Stimulated activated CD4-positive, alpha-beta T cell treated with anti-CD3 and anti-CD28 coated beads, TNF-alpha, amount 100 ng/mL, for 1 hour (primary cell): ENCODE measurements at places on chromosomes 6 and 20.

DNA sequence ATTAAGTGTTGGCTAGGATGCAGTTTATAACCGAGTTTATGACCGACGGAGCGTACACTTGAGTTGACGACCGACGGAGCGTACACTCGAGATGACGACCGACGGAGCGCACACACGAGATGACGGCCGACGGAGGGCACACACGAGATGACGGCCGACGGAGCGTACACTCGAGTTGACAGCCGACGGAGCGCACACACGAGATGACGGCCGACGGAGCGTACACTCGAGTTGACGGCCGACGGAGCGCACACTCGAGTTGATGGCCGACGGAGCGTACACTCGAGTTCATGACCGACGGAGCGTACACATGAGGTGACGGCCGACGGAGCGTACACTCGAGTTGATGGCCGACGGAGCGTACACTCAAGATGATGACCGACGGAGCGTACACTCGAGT lies 119.8 kb downstream of the HUS1B start:
- no peak for DNase-seq

DNA sequence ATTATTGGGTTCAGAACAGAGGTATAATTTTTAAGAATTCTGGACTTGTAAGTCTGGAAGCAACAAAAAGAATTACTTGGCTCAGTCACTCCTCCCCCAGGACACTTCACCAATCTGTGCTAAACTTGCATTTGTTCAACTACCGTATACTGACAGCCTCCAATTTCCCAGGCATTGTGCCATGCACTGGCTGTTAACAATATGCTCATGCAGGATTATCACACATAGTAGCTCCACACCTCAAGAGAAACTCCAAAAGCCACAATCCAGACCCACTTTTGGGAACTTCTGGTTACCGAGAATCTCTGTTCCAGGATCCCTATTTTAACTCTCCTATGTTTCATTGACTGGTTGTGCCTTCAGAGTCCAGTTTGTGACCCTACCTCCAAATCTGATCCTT lies 7.7 kb downstream of the ADGRF1 start:
- no peak for DNase-seq

GRCh38 chr6:124260337-124260736 lies 456.7 kb downstream of the NKAIN2 start:
- DNase-seq: no peak

- no peak for DNase-seq
Measured at GRCh38 chr6:106579281-106579680, 50.0 kb downstream of the RTN4IP1 start.

DNA sequence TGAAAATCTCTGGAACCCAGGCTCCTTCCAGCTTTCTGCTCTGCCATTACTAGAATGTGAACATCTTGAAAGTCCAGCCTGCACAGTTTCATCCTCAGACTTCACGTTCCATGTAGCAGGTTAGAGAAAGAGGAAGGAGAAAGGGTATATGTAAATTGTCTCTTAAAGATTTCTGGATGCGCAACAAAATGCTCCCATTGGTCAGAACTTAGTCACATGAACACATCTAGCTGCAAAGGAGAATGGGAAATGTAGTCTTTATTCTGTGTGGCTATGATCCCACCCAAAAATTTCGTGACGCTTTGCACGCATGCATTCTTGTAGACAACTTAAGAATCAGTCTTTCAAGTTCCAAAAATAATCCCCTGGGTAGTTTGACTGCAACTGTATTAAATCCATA lies 46.4 kb upstream of the CHD6 start:
- DNase-seq: no peak

GRCh38 chr6:167734662-167735083 lies 92.0 kb upstream of the AFDN start:
- DNase-seq: no peak

DNA sequence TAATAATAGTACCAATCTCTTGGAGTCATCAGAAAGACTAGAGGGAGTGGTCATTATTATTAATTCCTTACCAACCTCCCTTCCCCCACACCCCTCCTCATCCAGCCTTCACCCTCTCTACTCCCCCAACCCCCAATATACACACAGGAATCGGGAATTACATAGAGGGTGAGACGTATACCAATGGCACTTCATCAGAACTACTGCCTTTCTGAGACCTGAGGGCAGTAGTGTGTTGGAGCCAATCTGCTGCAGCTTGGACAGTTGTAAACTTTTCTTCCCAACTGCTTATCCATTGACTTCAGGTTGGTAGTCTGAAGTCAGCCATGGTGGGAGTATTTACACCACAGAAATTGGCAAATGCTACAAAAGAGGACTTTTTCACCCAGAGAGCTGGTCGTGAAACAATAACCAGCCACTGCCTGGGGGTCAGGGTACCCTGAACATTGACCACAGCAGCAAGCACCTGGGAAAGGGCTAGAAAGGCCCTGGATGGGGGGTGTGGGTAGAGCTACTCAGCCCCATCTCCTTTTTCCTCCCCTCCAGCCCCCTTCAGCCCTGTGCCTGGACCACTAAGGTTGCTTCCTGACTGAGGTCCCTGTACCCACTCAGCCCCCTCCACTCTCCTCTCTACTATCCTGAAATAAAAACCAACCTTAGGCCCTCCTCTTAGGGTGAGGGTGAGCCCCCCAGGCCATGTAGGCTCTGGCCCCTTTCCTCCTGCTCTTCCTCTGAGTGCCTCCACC lies 161.5 kb downstream of the MRPL14 start:
- no peak for DNase-seq

DNA sequence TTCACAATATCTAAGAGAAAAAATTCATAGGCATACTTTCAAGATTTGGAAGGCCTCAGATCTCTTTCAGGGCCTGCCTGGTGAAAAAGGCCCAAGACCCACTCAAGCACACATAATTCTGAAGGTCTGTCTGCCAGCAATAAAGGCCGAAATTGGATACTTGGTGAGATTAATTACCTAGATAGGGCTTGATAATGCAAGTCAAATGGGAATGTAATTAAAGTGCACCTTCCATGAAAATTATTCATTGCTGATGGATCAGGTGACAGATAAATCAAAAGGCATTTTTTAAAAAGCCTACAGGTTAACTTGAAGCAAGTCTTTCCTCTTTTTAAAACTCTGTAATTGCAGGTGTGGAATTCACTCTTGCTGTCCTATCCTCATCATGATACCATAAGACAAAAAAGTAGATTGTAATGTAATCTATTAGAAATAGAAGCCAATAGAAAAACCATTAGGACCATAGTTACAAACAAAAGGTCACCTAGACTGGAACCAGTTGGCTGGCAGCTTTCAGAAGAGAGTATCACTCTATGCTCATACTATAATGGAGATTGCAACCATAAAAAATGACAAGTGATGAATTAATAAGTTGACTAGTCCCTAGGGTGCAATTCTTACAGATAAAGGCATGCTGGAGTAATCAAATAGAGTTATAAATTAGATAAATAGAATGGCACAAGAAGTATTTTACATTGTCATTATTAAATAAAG lies 77.3 kb downstream of the EPHA7 start:
- DNase-seq: no peak

GRCh38 chr20:32885952-32886351 lies 27.2 kb downstream of the EFCAB8 start:
- no peak for DNase-seq

- no peak for DNase-seq
Measured at GRCh38 chr6:67897998-67898607, 737.0 kb upstream of the ADGRB3 start.

GRCh38 chr20:19712721-19713260 lies 45.3 kb upstream of the RIN2 start:
- DNase-seq: no peak

- DNase-seq: peak; percentile 33
Measured at GRCh38 chr6:21914121-21914973, 320.8 kb downstream of the SOX4 start.

DNA sequence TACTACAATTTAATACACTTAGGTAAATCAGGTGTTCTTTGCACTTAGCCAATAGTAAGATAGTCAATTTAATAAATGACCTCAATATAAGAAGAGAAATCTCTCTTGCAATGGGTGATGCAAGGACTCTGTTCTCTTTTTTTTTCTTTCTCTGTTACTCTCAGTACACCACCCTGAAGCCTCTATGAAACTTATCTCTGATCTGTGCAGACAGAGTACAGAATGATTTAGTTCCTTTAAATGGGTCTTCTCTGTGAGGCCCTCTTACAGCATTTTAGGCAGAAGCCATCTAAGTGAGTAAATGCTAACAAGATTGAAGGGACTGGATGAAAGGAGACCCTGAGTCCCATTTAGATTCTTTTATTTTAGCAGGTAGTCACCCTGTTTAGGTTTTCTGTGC lies 312.8 kb downstream of the RFPL4B start:
- no peak for DNase-seq

GRCh38 chr20:1295276-1295930 lies 29.3 kb downstream of the SNPH start:
- DNase-seq: no peak

DNA sequence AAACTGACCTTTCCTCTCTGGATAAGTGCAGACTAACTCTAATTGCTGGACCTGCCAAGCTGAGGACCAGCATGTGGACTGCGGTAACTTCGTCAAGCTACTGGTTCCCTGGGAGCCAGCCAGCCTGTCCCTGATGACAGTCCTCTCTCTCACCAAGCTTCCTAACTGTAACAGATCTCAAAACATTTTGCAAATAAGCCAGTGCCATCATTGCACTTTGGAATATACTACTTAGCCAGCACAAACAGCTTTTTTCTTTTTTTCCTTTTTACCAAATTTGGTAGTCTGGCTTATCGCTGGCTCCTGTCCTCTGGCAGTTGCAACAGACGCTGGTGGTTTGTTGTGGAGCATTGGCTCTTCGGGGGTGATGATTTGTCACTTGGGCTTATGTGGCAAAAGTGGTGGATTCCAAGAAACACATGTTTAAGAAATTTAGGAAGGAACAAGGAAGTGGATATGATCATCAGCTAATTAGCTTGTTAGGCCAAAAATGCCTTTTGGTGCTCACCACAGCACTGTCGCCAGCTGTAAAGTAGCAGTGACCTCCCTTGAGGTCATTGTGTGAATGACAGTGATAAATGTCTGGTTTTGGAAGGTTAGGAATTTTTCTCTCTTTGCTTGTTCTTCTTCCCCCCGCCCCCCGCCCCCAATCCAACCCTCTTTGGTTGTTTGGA lies 171.7 kb downstream of the CLIC5 start:
- no peak for DNase-seq

DNA sequence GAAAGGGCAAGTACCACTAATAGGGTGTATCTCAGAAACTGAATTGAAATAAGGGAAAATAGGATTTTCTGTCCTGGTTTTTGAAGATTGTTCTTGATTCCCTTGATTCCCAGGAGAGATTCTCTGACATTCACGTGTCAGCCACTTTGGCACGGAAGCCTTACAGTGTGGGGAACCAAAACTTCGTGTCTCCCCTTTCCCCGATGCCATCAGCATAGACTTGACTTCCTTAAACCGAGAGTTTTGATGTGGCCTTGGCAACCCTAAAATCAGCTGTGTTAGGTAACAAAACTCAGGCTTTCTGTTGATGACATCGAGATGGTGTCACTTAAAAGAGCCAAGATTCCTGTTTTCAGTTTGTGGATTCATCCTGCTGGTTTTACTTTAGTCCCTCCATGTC lies 7.5 kb downstream of the HMGN4 start:
- DNase-seq: no peak

GRCh38 chr6:42511803-42512422 lies 51.9 kb upstream of the UBR2 start:
- DNase-seq: no peak

DNA sequence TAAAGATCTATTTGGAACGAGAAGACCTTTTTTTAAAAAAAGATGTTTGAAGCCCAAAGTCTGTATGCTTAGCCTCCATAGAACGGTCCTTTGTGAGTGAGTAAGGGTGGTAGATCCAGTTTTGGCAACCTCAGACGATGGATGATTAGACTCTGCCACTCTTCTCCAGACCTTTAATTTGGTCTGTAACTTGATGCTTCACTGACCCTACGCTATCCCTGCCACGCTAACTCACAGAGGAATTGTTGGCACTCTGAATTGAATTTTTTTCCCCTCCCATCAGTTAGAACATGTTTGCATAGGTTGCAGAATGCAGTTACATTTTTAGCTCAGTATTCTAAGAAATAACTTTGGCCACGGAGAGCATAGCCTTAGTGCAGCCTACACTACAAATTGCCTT lies 15.8 kb upstream of the DEK start:
- DNase-seq: no peak

GRCh38 chr6:49607391-49607982 lies 29.2 kb downstream of the RHAG start:
- no peak for DNase-seq

DNA sequence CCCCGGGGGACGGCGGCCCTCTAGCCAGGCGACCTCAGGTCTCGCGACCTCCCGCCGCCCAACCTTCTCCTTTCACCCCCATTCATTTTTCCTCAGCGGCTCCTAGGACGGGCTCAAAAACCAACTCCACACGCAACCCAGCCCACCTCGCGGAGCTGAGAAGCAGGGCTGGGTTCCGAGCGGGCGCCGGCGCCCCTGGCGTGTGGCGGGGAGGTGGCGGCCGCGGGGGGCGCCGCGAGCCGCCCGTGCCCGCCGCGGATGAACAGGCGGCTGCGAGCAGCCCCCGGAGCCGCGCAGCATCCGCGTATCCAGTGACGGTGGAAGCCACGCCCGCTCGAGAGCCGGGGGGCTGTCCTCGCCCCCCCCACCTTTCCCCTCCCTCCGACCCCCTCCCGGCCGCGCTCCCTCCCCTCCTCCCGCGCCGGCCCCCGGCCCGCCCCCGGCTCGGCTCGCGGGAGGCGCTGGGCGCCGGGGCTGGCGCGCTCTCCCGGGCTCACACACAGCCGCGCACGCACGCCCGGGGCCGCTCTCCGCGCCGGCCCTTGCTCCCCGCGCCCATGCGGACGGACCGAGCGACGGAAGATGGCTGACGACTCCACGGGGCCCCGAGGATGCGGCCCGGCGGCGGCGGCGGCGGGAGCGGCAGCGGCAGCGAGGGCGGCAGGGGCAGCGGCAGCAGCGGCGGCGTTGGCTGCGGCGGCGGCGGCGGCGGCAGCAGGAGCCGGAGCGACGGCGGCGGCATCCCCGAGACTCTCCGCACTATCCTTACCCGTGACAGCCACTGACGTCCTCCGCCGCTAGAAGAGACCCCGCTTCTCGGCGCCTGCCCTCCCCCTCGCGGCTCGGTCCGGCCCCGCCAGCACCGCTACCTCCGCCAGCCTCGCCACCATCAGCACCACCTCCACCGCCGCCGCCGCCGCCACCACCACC lies at the start of gene SOBP:
Gene SOBP, plus strand, starts transcription at position 482 of the 930 bp plus-strand sequence. CDS start 500 bp downstream, outside the sequence.
- DNase-seq: peak; percentile 24

GRCh38 chr20:3082955-3083952 lies 1.3 kb downstream of the AVP start:
- no peak for DNase-seq

GRCh38 chr6:131167773-131168172 lies 32.5 kb downstream of the AKAP7 start:
- no peak for DNase-seq
